NCI-H510A (cell line): ENCODE measurements at places on chromosomes 5 and 9.

DNA sequence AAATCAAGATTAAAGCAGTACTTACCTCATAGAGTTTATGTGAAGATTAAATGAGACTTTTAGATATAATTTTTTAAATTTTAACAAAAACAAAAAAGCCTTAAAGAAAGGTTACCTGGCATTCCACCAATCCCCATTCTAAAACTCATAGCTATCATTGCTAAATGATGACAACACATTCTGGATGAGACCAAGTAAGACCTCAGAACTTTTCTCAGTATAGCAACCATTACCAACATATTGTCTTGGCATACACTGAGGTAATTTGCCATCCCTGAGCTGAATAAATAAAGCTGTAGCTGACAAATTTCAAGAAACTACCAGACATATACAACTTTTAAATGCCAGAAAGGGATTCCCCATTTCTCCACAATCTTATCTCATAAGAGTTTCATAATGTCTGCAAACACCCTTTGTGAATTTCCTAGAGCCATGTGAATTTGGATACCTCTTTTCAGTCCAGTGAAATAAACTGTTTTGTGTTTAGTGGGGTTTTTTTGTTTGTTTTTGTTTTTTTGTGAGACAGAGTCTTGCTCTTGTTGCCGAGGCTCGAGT lies 29.5 kb downstream of the RANBP3L start:
- no peak for DNase-seq

GRCh38 chr5:179275941-179276837 lies 69.1 kb downstream of the ADAMTS2 start:
- DNase-seq: no peak

- no peak for DNase-seq
Measured at GRCh38 chr5:151504006-151504405, 56.6 kb downstream of the SLC36A1 start.

- DNase-seq: no peak
Measured at GRCh38 chr5:1878050-1878849, 4.5 kb downstream of the IRX4 start.

DNA sequence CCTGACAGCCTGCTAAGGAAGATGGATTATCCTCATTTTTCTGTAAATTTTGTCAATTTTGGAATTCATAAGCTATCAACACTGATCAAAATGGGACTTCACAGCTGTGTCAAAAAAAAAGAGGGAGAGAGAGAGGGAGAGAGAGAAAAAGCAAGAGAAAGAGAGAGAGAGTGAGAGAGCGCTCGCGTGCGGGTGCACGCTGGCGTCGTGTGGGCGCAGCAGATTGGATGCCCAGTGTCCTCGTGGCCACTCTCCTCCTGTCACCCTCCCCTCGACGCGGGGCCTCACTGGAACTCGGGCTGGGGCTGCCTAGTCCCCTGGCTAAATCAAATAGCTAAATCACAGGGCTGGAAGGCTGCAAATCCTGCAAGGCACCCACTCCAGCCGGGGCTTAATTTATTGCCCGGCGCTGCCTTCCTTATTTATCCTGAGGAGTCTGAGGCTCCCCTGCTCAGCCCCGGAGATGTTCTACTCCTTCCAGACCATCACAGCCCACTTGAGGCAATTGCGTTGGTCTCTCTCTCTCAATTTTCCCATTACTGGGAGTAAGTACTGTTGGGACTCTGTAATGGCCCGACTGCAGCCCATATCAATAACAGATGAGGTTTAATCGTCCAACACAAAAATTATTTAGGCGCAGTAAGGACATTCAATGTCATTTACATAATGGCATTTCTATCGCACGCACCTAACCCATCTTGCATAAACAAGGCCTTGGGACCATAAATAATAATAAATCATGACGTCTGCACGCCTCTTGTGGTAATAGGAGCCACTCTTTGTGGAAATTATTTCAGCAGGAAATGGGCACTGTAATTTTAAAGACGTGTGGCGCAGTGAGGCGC lies 94.2 kb downstream of the PAX5 start:
- no peak for DNase-seq
